Sciatic nerve (tissue), 2 donors: ENCODE measurements at places on chromosomes 1 and 21. TPM values are rescaled to one million over a fixed set of nuclear protein-coding genes. Genes with fewer than 3 reads are reported as not detected.

The ROR1 gene
- total RNA-seq: 16.7 TPM

The HSF2BP gene
- total RNA-seq: 1.8 TPM

The APCS gene
- not detected for total RNA-seq

The RASAL2 gene
- 42.6 TPM for total RNA-seq

The ZC3H11A gene
- 84.7 TPM for total RNA-seq

The TMEM35B gene
- total RNA-seq: 42.1 TPM

The ADAMTS1 gene
- 128 TPM for total RNA-seq

The B3GALT5 gene
- not detected for total RNA-seq

The PCSK9 gene
- total RNA-seq: 8.6 TPM

The MIXL1 gene
- not detected for total RNA-seq

The PDE4B gene
- 23.9 TPM for total RNA-seq

The VCAM1 gene
- total RNA-seq: 36.2 TPM

The HSPA13 gene
- total RNA-seq: 43.3 TPM

The IFT25 gene
- 33.5 TPM for total RNA-seq

The S100A12 gene
- total RNA-seq: 15.3 TPM

The GBP1 gene
- 38.4 TPM for total RNA-seq

The NKAIN1 gene
- 0.13 TPM for total RNA-seq

The LEMD1 gene
- not detected for total RNA-seq

The HSD17B7 gene
- 26.3 TPM for total RNA-seq

The FLAD1 gene
- total RNA-seq: 24.3 TPM

The AMY1A gene
- not detected for total RNA-seq

The SERPINC1 gene
- total RNA-seq: not detected

The COL6A1 gene
- 247 TPM for total RNA-seq

The LEFTY2 gene
- total RNA-seq: 0.31 TPM

The ADAM30 gene
- total RNA-seq: not detected

The KRTAP11-1 gene
- total RNA-seq: not detected

The ACTL8 gene
- not detected for total RNA-seq

The LHX8 gene
- total RNA-seq: not detected

The BATF3 gene
- 6.5 TPM for total RNA-seq

The PIK3C2B gene
- 52.2 TPM for total RNA-seq

The TMEM81 gene
- 2.8 TPM for total RNA-seq
